ENCODE measurements at places on chromosomes 3 and 15.

DNA sequence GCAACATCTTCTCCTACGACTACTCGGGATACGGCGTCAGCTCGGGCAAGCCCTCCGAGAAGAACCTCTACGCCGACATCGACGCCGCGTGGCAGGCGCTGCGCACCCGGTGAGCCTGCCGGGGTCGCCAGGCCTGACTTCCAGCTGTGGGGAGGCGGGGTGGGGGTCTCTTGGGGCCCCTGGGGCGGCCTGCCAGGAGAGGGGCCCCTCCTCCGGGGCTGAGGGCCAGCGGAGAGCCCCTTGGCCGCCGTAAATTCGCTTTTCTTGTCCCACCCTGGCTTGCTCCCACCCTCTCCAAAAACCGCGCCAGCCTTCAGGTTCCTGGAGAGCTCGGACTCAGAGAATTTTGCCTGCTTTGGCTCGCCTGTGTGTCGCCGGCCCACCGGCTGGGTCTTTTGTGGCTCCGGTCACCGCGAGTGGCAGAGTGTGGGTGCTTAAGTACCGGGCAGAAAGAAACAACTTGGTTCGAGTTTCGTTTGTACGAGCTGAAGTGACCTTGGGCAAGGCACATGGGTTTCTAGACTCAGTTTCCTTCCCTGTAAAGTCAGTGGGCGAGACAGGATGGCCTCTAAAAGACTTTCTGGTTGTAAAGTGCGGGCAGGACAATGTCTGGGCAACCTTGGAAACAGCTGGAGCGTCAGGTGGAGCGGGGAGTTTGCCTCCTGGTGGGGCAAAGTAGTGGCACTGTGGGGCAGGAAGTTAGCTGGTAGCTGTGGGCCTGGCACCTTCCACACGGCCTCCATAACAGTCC is 976 bp downstream of the ABHD17C start:
- DNase-seq = no peak

- DNase-seq = no peak
These were observed 193.1 kb upstream of the DCBLD2 start for GRCh38 chr3:99094606-99095005.

- no peak for DNase-seq
These were observed 120.2 kb downstream of the ITPR1 start for GRCh38 chr3:4613366-4613765.

DNA sequence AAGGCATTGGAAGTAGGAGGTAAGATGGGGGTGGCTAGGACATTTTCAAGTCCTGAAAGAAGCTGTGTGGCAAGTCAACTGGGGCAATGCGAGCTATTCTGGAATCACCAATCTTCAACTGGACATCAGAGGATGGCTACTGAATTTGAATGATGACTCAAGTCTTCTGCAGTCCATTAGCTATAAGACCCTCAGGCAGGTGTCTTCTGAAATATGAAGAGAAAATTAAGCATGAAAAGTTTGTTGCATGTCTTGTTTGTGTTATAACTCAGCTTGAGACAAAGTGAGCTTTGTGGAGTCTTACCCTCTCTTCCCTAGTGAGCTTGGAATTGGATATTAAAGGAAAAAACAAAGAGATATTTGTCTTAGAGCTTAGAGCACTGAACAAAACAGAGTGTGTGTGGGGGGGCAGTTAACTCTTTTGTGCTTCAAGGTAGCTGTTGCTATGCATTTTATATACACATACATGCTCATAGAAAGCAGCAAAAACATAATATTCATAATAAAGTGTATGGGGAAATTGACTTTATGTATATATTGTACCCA is 979.1 kb downstream of the MCTP2 start:
- no peak for DNase-seq

DNA sequence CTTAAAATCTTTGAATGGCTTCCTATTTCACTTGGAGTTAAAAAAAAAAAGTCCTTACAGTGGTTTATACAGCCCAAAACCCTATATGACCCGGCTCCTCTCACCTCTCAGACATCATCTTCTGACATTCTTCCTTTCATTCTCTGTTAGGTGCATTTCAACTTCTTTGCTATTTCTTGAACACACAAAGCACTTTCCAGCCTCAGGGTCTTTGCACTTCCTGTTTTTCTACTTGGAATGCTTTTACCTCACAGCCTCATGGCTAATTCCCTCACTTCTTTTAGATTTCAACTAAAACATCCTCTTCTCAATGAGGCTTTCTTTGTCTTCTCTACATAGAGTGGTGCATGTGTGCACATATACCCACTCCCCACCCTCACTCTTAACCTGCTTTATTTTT is 91.0 kb upstream of the MB21D2 start:
- no peak for DNase-seq

DNA sequence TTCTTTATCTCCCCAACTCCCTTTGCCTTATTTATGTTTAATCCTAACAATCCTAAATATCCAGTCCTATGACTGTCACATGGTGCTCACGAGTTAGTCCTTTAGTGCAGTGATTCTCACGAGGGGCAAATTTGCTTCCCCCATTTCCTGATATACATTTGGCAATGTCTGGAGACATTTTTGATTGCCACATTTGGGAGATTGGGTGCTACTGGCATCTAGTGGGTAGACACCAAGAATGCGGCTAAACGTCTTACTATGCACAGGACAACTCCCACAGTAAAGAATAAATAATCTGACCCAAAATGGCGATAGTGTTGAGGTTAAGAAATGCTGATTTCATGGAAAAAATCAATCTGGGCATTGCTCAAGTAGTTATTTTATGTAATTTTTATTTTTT is 466.5 kb downstream of the ROBO2 start:
- no peak for DNase-seq

GRCh38 chr15:74978503-74978902 is 16.9 kb upstream of the SCAMP5 start:
- peak; percentile 35 for DNase-seq

- no peak for DNase-seq
These were observed 165.8 kb downstream of the PLCL2 start for GRCh38 chr3:17050506-17050905.

GRCh38 chr3:124986192-124987143 is 51.9 kb upstream of the MUC13 start:
- DNase-seq = no peak

DNA sequence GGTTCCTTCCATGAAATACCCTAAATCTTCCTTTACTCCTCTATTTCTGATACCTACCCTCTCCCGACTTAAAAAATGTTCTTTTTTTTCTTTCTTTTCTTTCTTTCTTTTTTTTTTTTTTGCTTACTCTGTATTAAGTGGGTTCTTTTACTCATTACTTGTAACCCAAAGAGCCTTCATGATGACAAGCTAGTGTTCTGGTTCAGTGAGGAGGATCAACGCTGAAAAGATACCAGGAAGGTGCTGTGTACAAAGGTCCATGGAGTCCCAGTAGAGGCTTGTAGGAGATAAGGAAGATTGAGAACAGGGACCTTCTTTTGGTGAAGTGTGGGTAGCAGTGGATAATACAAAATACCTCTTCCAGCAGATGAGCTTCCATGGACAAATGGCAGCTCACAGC is 63.8 kb upstream of the SLC2A2 start:
- DNase-seq = no peak

GRCh38 chr3:17946619-17947018 is 204.2 kb upstream of the TBC1D5 start:
- DNase-seq = no peak

GRCh38 chr15:33411596-33412540 is 101.1 kb downstream of the RYR3 start:
- no peak for DNase-seq

GRCh38 chr3:52054661-52055511 is 1.5 kb downstream of the DUSP7 start:
- DNase-seq = no peak

- DNase-seq = no peak
These were observed 11.4 kb downstream of the MSL2 start for GRCh38 chr3:136184703-136185102.

DNA sequence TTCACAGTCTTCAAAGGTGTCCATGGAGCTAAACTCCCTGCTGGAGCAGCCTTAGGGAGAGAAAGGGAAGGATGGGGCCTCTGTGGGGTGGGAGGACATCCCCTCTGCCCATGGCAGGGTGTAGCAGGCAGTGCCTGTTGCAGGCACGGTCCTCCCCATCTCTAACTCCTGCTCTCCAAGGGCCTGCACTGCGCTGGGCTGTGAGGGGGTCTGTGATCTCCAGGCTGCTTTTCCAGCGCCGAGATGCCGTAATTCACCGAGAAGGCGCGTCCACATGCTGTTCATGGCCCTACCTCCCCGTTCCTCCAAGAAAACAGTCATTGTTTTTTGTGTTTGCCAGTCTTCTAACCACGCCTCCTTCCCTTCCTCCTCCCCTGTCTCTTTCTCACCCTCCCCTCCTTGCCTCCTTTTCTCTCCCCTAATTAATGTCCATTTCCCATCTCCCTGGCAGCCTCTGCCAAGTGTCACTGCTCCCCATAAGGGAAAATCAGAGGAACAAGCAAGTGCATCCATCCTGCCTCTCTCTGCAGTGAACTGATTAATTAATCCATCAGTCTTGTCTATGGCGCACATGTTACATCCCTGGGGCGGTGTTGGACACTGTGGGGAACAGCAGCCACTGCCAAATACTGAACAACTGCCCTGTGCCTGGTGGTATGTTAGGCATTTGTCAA is 17.7 kb upstream of the LAMP3 start:
- no peak for DNase-seq

GRCh38 chr15:59941612-59942011 is 62.5 kb upstream of the FOXB1 start:
- no peak for DNase-seq

- no peak for DNase-seq
These were observed 294.9 kb downstream of the RORA start for GRCh38 chr15:60933900-60934885.

DNA sequence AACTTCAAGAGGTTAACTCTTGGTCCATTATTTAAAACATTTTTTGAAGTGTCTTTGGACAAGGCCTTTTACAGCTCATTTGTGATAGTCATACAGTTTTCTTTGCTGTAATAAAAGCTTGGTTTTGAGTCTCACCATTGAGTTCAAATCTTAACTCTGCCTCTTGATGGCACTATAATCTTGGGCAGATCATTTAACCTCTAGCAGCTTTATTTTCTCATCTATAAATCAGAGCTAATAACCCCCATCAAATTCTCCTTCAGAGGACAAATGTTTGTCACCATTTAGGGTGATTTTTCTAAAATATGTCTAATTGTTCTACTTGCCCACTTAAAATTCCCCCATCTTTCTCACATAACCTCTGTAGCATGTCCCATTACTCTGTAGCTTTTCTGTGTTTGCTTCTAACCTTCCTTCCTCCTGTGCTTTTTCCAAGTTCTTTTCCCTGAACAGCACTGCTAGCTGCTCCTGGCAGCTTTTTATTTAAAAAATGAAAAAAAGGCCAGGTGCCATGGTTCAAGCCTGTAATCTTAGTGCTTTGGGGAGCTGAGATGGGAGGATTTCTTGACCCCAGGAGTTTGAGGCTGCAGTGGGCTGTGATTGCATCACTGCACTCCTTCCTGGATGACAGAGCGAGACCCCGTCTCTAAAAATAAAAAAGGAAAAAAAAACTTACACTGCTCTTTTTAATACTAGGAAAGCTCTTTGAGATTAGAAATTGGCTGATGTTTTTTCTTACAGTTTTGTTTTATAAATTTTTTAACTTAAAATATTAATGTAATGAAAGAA is 28.5 kb downstream of the UBE2E1 start:
- no peak for DNase-seq

- DNase-seq = peak; percentile 78
These were observed 4.6 kb upstream of the SIN3A start for GRCh38 chr15:75455982-75456531.

DNA sequence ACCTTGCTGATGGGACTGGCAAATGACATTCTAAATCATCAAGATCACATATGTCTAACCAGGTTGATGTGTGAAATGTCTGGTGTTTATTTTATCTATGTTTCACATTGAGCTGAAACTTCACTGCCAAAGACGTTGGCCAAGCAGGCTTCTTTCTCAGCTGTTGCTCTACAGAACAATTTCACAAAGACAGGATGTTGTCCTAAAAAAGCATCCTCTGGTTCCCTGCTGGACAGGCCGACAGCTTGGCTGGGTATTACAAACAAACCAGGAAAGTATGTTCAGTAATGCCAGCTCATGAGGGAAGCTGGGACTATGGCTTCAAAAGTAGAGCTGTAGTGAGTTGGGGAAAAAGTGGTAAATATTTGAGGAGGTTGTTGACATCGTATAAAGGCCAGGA is 179.4 kb downstream of the FAM43A start:
- DNase-seq = no peak

GRCh38 chr15:81751816-81752545 is 293.8 kb downstream of the MEX3B start:
- DNase-seq = no peak

DNA sequence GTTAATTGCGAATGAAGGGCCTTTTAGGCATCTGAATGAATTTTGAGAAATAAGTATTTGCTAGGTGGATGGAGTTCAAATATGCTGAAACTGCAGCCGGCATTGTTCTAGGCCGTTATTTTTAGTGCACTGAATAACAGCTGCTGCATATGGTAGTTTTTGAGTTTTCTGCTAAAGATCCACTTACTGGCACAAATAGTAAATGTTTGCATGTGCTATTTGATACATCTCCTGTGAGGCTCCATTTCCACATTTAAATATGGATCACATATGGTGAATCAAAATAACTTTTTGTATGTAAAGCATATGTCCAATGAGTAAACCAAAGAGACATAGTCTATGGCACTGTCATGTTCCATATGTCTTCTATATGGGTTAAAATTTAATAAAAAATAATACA is 56.7 kb upstream of the CNTN4 start:
- no peak for DNase-seq

DNA sequence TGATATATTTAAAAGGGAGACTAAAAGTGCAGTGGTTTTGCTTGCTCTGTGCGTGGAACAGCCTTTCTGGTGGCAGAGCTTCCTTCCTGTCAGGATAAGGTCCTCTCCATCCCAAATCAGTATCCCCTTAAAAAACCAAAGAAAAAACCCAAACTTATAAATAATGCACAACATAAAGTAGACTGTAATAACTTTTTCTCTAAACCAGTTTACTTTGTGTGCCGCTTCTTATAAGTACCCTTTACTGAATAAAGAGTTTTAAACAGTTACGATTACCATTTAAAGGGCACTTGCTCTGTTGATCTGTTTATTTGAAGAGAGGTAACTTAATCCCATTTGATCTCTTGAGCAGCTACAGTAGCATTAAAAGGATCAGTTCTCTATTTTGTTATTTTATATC is 2.5 kb downstream of the PIK3CA start:
- no peak for DNase-seq

GRCh38 chr3:162398554-162398953 is 901.9 kb downstream of the OTOL1 start:
- no peak for DNase-seq

- no peak for DNase-seq
These were observed 163.6 kb downstream of the ECT2 start for GRCh38 chr3:172913911-172914655.
